ENCODE measurements at places on chromosomes 7 and 10.

DNA sequence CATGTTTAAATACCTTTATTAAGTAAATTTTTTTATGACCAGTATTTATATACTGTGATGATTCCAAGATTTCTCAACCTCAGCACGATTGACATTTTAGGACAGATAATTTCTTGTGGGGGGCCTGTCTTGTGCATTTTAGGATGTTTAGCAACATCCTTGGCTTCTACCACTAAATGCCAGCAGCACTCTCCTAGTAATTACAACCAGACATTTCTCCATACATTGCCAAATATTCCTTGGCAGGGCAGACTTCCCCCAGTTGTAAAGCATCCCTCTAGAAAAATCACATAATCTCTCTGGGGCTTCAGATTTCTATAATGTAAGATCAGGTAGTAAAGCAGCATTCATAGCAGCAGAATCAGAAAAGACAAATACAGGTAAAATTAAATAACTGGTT is 7.8 kb upstream of the LIPM start:
- peak; percentile 41 for DNase-seq

DNA sequence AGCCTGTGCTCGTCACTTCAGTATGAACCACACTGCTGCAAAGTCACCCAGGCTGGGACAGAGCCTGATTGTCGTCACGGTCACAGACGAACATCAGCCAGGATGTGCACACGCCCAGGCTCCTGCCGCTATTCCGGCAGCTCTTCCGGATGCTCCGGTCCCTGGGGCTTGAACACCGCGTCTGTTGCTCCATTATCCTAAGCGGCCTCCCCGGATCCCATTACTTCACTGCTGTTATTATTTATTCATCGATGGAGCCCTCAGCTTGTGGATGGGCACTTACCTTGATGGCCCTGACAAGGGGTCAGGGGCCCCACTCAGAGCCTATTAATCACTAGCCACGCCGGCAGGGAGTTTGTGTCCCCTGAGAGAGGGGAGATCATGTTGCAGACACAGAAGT is 120.8 kb upstream of the PCBD1 start:
- no peak for DNase-seq

GRCh38 chr10:118720685-118721538 is 33.9 kb downstream of the CACUL1 start:
- DNase-seq, result peak; percentile 47

DNA sequence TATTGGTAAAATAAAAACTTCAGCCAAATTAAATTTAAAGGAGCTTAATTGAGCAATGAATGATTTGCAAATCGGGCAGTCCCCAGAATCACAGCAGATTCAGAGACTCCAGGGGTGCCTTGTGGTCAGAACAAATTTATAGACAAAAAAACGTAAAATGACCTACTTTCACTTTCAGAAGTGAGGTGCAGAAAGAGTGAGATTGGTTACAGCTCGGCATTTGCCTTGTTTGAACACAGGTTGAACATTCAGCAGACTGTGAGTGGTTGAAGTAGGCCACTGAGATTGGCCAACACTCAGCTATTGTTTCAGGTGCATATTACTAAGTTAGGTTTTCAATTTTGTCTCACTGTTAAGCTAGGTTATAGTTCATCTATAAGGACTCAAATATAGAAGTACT is 153.4 kb downstream of the BICC1 start:
- no peak for DNase-seq

DNA sequence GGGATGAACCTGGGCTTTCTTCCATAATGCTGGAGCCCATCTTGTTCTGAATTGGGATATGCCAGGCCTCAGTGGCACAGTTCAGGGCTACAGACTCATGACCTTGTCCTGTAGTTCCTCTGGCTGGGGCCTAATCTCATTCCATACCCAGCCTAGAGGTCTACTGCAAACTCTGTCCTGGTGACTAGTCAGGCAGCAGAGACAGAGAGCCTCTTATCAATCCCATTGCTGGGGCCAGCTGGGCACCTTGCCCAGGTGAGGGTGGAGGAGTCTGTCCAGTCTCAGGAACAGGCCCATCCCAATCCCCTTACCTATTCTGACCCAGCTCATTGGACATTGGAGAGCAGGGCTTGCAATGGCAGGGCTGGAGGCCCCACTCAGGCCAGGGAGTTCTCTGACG is 28.0 kb upstream of the COMTD1 start:
- DNase-seq, result no peak

DNA sequence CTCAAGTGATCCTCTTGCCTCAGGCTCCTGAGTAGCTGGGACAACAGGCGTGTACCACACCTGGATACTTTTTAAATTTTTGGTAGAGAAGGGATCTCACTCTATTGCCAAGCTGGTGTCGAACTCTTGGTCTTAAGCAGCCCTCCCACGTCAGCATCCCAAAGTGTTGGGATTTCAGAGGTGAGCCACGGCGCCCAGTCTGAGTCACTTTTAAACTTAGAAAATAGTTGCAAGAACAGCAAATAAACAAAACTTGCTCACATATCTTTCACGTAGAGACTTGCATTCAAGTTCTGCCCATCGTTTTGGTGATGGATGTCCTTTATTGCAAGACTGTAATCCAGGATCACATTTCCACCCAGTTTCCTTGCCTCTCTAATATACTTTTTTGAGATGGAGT is 16.6 kb downstream of the GTF2I start:
- no peak for DNase-seq

DNA sequence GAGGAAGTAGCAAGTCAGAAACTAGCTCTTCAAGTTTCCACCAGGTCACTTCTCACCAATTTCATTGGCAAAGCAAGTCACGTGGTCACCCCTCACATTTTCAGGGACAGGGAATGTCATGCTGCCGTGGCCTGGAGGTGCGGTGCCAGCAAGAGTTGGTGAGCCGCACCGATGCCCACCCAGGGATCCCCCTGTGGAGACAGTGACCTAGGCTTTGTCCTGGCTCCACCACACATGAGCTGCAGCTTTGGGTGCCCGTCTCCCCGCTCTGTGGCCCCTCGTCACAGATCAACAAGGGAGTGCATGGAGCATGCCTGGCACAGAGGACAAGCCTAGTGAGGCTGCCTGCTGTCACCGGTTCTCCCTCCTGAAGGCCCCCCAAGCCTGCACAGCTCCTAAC is 226.7 kb upstream of the PPP2R2D start:
- DNase-seq, result no peak

- peak; percentile 39 for DNase-seq
Measured at GRCh38 chr7:91288208-91288824, 24.1 kb downstream of the FZD1 start.

DNA sequence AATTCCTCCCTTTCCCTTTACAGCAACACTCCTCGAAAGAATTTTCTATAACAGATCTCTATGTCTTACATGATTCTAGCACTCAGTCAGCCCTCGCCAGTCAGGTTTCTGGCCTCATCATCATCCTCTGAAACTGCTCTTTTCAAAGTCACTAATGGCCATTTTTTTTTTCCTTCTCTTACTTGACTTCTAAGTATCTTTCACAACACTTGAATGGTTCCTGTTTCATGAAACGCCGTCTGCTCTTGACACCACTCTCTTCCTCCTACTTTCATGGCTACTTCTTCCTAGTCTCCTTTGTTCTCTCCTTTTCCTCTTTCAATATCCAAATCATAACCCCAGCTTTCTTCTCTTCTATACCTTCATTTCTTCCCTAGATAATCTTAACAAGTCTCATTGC is 100.5 kb upstream of the NRP1 start:
- DNase-seq, result peak; percentile 70

- no peak for DNase-seq
Measured at GRCh38 chr7:15042285-15043065, 139.9 kb upstream of the DGKB start.

DNA sequence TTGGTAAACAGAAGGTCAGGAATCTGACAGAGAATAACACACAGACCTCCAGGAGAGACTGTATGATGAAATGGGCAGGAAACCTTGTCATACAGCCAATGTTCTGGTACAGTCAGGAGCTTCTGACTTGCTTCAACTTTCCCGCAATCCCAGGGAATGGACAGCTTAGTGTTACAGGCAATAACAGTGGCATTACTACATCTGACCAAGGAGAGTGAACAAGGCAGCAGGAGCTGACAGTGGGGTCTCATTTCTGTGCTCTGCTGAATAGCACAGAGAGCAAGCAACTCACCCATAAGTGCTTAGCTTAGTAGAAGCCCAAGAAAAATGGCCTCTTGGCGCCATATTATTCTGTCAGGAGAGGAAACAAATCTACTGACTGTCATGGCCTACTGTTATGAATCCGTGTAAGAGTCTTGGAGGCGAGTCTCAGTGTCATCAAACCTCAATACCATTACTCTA is 186.2 kb upstream of the MTPN start:
- no peak for DNase-seq

DNA sequence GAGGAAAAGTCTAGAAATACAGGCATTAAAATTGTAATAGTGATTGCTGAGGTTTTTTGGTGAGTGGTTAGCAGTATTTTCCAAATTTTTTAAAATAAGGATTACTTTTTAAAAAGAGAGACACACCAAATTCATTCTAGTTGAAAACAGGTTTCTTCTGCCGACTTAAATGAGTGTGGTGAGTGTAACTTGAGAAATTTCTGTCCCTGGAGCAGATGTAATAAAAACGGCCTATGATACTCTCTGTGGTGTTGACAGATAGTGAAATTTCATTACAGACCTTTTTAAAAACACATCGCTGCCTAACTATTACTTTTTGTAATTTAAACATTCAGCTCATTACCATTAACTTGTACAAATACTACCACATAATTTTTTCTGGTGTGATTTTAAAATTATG is 90.1 kb downstream of the CYP51A1 start:
- no peak for DNase-seq

GRCh38 chr7:92276460-92276864 is 30.7 kb downstream of the ANKIB1 start:
- no peak for DNase-seq

Data from CD14-positive monocyte (primary cell).